Osteocyte (in vitro differentiated cells): ENCODE measurements at places on chromosomes 4 and X.

- no peak for DNase-seq
Measured at GRCh38 chrX:67044029-67044653, 405.3 kb upstream of the EDA2R start.

GRCh38 chr4:110917835-110918234 lies 295.0 kb upstream of the PITX2 start:
- DNase-seq = no peak

DNA sequence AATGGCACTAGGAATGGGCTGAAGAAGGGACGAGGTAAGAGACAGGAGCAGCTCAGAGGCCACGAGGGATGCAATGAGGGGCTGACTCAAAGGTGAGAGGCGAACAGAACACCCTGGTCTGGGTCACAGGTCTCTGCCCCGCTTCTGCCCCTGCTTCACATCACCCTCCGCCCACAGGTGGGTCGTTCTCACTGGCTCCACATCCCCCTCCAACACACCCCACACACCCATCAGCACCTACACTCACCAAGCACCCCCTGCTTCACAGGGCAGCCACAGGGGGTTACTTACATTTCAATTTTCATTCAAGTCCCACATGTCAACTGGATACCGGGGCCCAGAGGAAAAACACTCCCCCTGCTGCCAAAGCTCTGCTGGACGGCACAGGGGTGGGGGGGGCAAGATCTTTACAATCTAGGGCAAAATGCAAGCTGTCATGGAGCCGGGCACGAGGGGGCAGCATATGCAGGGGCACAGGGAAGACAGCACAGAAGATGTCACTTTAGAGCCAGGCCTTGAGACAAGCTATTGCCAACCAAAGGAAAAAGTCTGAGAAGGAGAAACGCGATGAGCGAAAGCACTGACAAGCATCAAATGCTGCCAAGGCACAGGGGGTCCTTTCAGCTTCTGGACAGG lies 94.0 kb downstream of the AFAP1 start:
- no peak for DNase-seq

DNA sequence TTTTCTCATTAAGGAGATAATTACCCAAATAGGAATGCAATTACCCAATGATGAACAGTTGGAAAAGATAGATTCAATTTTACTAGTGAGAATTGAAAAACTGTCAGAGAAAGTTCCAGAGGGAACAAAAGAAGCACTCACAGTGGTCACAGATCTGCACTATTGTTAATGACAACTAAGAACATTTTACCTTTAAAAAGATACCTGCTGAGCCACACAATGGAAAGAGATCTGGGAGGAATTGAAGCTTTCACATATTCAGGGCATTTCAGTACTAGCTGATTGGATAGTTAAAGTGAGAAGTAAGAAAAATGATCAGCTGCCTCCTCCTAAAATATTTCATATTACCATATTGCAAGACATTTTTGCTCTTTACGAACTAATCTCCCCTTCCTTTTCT lies 1822.2 kb downstream of the STIM2 start:
- no peak for DNase-seq

GRCh38 chr4:67125636-67126514 lies 419.4 kb downstream of the CENPC start:
- DNase-seq = no peak

GRCh38 chrX:71871367-71871766 lies 39.3 kb upstream of the NHSL2 start:
- no peak for DNase-seq

DNA sequence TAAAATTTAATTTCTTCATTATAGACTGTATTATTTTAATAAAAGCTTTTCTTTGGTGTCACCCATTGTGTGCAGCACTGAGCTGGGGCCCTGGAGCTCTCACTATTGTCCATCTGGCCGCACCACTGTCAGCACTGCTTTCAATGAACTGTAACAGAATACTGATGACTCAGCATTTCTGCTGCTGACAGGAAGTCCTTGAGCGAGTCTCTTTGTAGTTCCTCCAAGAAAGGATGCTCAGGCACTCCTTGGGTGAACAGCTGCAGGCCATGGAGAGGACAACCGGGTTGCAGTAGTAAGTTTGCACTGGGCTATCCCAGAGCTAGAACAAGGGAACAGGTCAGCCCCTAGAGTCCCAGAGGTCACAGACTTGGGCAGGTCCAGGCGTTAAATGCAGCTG lies 81.6 kb downstream of the SORBS2 start:
- no peak for DNase-seq

GRCh38 chrX:13627306-13627705 lies 25.6 kb upstream of the TCEANC start:
- DNase-seq = no peak

- no peak for DNase-seq
Measured at GRCh38 chr4:52606726-52607125, 52.4 kb downstream of the USP46 start.

DNA sequence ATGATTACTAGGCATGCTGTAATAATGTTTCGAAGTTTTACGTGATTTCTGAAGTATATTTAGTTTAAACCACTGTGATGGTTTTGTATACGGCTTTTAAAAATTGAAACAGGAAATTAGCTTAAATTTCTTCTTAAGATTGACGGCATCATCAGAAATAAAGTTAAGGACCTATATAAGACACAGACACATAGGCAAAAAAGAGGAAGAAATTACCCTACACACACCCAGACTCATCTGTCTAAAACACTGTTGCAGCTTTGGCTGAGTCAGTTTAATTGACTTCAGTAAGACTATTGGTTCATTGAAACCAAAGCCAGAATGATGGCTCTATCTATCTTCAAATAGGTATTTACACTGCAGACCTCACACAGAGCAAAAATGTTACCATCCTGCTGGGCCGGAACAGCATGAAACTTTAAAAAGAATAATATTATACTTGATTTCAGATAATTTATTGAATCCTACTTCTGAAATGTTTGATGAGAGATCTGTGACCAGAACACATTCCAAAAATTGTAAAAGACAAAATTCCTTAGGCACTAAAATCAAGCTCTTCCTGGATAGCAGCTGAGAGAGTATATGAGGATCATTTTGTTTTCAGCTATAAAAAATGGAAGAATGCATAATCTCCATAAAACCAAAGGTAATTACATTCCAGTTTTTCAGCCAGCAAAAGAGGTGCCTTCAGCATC lies 4.5 kb downstream of the HHIP start:
- DNase-seq = no peak

DNA sequence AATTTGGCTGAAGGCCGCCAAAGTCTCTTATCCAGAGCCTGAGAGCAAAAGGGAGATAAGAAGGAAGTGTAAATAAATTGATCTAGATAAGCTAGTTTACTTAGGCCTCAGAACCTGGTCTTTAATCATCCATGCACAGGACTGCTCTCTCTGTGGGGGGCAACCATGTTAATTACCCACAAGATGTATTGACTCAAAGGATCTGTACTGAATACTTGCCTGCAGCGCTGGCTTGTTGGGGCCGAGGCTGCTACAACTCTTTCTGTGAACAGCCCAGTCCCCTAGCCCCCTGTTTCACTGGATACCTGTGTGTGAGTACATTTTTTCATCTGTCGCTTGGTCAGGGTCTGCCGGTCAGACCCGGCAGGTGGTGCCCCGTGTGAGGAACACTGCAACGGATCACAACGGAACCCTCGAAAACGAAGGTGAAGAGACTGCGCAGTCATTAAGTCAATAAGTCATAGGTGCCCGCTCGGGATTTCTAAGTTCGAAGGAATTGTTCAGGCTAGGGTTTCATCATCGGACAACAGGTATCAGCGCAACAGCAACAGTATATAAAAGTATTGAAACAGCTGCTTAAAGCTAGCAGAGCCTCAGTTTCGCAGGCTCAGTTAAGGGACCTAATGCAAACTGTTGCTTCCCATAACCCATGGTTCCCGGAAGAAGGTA lies 8.3 kb downstream of the MAGEA11 start:
- DNase-seq = no peak

- no peak for DNase-seq
Measured at GRCh38 chr4:80197601-80198440, 518 bp downstream of the PRDM8 start.

- DNase-seq = no peak
Measured at GRCh38 chrX:12704706-12705105, 86.5 kb upstream of the PRPS2 start.

GRCh38 chr4:116705466-116705865 lies 379.9 kb downstream of the TRAM1L1 start:
- no peak for DNase-seq

GRCh38 chr4:76850010-76850441 lies 47.9 kb downstream of the SOWAHB start:
- no peak for DNase-seq

DNA sequence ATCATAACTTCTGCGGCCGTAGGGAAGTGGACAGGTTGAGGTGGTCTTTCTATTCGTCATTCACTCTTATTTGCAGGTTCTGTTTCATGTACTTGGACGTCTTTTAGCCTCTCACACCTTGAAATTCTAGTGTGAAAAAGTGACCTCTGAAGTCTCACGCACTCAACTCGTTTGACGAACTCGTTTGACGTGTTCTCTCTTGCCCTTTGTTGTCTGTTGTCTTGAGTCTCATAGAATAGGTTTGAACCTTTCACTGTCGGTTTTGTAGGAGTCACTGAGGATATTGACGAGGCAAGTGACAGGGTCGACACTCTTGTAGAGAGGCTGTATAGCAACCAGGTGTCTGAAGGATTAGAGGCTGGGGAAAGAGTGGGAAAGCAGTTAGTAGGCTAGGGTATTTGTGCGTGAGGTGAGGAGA lies 1.1 kb upstream of the PGRMC2 start:
- DNase-seq = no peak

GRCh38 chr4:188779581-188779980 lies 640.3 kb downstream of the TRIML1 start:
- no peak for DNase-seq

DNA sequence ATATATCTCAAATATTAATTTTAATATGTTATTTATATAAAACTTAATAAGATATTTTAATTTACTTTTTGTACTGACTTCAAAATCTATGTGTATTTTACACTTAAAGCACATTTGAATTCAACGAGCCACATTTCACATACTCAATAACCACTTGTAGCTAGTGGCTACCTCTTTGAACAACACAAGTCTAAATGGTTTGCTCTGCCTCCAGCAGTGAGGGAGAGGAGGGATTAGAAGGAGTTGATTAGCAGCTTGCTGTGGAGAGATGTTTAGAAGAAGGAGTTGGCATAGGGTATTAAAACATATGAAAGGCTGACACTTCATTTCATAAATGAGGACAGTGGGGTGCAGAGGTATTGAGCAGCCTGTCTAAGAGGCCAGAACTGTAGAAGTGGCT lies 124.0 kb downstream of the ARHGAP24 start:
- no peak for DNase-seq

- DNase-seq = no peak
Measured at GRCh38 chrX:14897042-14897441, 23.8 kb downstream of the MOSPD2 start.

GRCh38 chr4:143282211-143282707 lies 54.4 kb upstream of the GAB1 start:
- no peak for DNase-seq

- DNase-seq = no peak
Measured at GRCh38 chrX:45274576-45274975, 73.9 kb upstream of the DIPK2B start.

GRCh38 chr4:89563431-89563830 lies 255.8 kb upstream of the GPRIN3 start:
- DNase-seq = no peak

DNA sequence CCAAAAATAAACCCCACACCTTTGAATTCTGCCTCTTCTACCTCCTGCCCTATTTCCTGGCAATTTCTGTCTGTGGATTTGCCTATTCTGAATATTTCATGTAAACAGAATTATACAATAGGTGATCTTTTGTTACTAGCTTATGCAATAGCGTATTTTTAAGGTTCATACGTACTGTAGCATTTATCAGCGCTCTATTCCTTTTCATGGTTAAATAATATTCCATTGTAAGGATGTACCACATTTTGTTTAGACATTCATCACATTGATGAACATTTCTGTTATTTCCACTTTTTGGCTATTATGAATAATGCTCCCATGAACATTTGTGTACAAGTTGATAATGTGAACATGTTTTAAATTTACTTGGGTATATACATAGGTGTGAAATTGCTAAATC lies 780.4 kb upstream of the MAGEB2 start:
- no peak for DNase-seq

DNA sequence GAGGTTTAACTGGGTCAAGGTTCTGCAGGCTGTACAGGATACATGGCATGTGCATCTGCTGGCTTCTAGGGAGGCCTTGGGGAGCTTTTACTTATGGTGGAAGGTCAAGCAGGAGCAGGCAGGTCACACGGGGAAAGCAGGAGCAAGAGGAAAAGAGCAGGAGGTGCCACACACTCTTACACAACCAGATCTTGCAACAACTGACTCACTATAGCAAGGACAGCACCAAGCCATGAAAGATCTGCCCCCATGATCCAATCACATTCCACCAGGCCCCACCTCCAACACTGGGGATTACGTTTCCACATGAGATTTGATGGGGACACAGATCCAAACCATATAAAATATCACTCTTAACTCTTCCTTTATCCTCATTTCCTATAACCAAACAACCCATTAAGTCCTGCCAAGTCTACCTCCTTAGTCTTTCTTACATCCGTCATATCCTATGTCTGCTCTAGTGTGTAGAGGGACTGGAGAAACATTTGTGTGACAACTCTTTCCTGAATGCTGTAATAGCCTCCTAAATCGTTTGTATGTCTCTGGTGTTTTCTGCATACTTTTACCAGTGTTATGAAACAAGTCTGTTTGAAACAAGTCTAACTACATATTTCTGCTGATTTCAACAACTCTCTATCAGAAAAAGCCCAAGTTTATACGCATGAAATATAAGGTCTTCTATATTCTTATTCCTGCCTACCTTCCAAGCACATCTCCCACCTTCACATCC lies 8.3 kb upstream of the RAP2C start:
- DNase-seq = no peak

DNA sequence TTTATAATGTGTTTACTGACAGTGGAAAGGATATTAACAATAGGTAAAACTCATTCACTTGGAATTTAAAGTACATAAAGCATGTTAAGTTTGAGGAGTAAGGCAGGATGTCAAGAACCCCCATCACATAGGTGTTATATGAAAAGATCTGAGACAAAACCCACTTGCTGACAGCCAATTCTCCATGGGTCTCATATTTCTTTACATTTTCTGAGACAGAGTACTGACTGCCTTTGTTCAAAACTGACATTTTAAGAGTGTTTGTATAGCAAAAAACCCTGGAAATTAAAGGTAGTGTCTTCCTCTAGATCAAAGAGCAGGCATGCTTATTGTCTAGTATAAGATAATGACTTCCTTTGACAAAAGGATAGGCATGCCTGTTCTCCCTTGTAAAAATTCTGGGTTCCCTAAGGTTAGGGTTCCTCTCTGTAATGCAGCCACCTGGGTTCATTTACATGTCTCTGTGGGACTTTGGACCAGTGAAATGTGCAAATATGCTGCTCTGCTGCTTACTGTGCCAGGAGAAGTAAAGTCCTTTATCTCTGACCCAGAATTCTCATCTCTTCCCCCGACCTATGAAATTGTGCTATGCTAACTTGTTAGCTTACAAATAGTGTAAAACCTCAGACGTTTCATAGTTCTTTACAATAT lies 123.6 kb downstream of the PCDH18 start:
- no peak for DNase-seq

- DNase-seq = no peak
Measured at GRCh38 chrX:40189637-40190036, 91.9 kb upstream of the BCOR start.

GRCh38 chr4:123235431-123235830 lies 161.2 kb upstream of the SPRY1 start:
- DNase-seq = no peak
